ENCODE measurements at places on chromosomes 16 and 17.

GRCh38 chr16:2756288-2757015 lies 4.0 kb downstream of the SRRM2 start:
- no peak for DNase-seq

DNA sequence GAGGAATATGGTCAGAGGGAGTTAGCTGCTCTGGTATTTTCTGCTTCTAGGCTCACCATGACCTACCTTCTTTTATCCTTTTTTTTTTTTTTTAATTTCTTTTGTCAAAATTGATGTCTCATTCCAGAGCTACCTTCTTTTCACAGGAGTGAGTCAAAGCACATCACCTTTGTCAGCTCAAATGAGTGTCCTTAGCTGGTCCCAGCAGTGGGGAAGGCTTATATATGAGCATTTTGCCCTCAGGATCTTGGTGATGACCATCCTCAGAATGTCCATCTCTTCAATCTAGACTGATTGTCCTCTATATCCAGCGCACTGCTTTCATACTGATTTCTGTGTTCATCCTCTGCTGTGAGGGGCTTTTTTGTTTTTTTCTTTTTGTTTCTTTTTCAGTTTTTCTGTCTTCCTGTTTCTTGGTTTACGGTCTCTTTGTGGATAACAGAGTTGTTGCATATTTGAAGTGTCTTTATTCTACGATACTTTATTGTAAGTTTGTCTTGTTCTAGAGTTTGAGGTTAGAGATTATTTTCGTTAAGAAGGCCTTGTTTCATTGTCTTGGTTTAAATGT lies 24.9 kb downstream of the CBFB start:
- no peak for DNase-seq

DNA sequence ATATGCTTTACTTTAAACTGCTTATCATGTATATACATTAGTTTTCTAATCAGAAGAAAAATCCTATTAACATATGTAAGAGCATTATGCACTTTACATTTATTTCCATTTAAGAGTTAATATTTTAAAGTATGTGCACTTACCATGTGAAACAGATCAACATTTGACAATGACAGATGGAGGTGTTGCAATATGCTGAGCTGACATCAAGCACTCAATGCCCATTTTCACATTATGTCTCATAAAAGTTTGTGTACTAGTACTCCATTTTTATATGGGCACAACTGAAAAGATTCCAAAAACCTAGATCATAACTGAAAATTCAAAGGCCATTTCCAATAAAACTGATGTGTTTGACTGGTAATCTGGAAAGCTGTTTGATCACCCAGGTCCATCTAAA lies 420.9 kb upstream of the SOX9 start:
- DNase-seq = no peak

DNA sequence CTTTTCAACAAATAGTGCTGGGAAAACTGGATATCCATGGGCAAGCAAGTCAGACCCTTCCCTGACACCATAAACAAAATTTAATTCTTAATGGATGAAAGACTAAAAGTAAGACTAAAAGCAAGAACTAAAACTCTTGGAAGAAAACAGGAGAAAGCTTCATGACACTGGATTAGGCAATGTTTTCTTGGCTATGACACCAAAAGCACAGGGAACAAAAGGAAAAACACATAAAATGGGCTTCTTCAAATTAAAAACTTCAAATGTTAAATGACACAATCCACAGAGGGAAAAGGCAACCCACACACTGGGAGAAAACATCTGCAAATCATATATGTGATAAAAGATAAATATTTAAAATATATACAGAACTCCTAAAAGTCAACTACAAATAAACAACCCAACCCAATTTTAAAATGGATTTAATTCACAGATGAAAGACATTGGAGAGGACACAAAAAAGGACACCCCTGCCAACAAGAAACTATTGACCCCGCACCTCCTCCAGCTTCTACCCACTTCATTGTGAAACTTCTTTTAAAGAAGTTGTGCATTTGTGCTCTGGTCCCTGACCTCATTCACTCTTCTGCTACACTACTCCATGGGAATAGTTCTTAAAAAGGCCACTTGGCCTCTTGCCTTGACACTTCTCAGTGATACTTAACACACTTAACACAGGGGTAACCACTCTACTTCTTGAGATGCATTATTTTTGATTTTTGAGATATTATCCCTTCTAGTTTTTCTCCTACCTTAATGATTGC lies 80.3 kb downstream of the TRIM37 start:
- no peak for DNase-seq

GRCh38 chr17:83177611-83178532 lies 98.5 kb downstream of the METRNL start:
- no peak for DNase-seq

GRCh38 chr16:81210807-81211206 lies 27.7 kb upstream of the BCO1 start:
- DNase-seq = no peak

- peak; percentile 55 for DNase-seq
Observed at GRCh38 chr17:82876602-82877379, 37.0 kb upstream of the ZNF750 start.

GRCh38 chr17:42288803-42289610 lies 709 bp downstream of the STAT5A start:
- no peak for DNase-seq

DNA sequence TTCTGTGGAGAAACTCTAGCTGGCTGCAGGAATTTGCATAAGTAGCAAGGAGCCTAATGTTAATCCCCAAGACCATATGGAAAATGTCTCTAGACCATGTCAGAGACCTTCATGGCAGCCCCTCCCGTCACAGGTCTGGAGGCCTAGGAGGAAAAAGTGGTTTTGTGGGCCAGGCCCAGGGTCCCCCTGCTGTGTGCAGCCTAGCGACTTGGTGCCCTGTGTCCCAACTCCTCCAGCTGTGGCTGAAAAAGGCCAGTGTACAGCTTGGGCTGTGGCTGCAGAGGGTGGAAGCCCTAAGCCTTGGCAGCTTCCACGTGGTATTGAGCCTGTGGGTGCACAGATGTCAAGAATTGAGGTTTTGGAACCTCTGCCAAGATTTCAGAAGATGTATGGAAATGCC lies 306.9 kb upstream of the CA10 start:
- DNase-seq = no peak

DNA sequence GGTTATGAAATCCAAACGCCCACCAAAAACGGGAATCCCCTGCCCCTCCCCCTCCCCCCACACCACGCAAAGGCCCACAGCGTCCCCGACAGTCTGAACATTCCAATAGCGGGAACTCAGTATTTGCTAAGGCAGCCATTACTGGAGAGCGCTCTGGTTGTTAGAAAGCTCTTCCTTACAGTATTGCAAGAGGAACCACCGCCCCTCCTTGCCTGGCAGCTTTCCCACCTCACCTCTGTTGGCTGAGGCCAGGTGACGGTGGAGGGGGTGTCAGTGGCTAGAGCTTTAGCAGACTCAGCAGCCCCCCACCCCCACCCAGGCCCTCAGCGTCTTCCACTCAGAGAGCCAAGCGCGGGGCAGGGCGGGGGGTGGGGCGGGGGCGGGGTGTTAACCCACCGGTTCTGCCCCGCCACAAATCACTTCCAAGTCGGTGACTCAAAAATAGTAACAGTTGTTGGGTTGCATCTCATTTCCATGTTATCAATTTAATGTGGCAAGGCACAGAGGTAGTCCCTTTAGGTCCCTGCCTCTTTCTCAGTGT lies 2.2 kb upstream of the PLEKHH3 start:
- DNase-seq = peak; percentile 74

- DNase-seq = peak; percentile 49
Observed at GRCh38 chr16:66409156-66409555, 17.9 kb upstream of the BEAN1 start.

All from SW480 (cell line).